Stimulated activated CD4-positive, alpha-beta T cell treated with anti-CD3 and anti-CD28 coated beads, Interleukin-1b, Interleukin-23, amount 100 ng/mL, for 24 hours (primary cell): ENCODE measurements at places on chromosomes 12 and 14.
A peak's percentile ranks its signal among the peaks of the same experiment; 100 is the strongest.

GRCh38 chr14:61562321-61563161 lies 132.8 kb upstream of the HIF1A start:
- no peak for DNase-seq

GRCh38 chr12:110966081-110966760 lies 45.8 kb upstream of the MYL2 start:
- no peak for DNase-seq

DNA sequence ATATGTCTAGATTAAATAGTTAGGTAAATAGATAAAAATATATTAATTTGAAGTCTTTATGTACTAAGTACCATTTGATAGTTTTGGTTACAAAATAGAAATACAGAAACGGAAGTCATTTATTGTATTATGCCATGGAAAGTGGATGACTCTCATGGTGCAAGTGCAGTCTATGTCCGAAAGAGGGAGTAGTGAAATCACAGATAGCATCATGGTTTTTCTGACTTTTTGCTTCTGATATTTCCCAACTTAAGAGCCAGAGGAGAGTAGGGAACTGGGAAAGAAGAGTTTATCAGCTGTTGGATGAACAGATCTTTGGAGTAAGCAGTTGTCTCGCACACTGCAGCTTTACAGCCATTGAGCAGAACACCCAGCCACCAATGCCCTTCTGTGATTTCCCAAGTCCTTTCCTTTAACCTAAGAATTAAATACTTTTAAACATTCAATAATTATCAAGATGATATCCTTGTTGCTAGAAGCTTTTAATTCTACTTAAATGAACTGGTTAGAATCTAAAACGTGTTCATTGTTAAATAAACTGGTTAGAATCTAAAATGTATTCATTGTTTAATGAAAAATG lies 18.4 kb upstream of the SRGAP1 start:
- no peak for DNase-seq

GRCh38 chr12:97131220-97131981 lies 224.3 kb downstream of the NEDD1 start:
- no peak for DNase-seq

GRCh38 chr12:14850929-14851663 lies 7.8 kb upstream of the ART4 start:
- DNase-seq = no peak

DNA sequence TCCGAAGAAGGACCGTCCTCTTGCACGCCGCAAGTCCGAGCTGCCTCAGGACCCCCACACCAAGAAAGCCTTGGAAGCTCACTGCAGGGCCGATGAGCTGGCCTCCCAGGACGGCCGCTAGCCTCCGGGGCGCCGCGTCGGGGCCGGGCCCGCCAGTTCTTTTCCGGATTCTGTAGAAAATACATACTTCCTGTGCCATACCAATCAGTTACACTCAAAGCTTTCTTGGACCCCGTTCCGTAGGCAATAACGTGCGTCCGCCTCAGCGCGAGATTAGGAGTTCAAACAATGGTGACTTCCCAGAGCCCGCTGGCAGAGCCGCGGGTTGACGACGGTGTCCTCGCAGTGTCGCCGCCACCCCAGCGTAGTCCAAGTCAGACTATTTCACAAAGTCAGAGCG lies 39.2 kb upstream of the DYNC1H1 start:
- no peak for DNase-seq

DNA sequence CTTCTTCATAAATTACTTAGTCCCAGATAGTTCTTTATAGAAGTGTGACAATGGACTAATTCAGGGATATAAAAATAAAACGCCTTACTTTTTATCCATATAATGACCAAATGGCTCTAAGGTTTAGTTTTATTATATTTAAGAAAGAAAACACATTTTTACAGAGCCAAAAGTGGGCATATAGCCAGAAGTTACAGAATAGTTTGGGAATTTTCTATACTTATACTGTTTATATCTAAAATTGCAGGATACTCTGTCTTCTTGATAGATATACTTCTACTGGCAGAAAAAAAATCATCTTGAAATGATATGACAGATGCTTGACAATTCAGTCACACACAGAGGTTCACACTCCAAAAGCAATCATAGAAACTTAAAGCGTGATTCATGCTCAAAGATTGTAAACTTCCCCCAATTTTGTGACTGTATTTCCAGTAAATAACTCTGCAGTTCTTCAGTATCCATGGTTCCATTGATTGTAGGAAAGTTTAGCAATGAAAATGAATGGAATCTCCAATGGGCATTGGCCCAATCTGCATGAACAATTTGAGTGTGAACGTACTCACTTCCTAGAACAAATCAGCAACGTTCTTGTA lies 307.8 kb downstream of the NOVA1 start:
- no peak for DNase-seq

DNA sequence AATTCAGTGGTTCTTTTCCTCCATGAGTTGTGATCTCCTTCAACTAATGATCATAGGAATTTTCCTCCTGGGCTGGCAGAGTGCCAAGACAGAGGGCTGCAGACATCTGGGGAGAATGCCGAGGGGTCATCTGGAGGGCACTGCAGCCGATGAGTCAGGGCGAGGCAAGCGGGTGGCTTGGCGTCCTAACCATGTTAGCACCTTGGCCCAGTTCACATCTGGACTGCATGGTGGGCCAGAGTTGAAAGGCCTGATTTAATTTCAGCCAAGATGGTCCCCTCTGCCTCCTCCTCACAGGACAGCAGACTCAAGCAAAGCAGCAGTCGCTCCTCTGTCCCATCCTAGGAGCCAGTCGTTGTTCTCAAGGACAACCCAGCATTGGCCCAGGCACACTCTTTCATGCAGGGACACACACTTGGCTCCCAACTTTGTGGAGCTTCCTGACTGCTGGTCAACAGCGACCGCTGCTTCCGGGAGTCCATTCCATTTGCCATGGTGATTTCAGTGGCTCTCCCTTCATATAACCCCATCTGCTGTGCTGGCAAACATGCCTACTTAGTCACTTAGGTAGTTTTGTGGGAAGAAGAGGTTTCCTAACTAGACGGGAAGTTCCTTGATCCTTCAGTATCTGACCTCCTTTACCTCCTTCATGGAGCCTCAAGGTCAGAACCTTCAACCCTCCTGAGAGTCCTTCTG lies 161.8 kb downstream of the TTC8 start:
- DNase-seq = no peak

DNA sequence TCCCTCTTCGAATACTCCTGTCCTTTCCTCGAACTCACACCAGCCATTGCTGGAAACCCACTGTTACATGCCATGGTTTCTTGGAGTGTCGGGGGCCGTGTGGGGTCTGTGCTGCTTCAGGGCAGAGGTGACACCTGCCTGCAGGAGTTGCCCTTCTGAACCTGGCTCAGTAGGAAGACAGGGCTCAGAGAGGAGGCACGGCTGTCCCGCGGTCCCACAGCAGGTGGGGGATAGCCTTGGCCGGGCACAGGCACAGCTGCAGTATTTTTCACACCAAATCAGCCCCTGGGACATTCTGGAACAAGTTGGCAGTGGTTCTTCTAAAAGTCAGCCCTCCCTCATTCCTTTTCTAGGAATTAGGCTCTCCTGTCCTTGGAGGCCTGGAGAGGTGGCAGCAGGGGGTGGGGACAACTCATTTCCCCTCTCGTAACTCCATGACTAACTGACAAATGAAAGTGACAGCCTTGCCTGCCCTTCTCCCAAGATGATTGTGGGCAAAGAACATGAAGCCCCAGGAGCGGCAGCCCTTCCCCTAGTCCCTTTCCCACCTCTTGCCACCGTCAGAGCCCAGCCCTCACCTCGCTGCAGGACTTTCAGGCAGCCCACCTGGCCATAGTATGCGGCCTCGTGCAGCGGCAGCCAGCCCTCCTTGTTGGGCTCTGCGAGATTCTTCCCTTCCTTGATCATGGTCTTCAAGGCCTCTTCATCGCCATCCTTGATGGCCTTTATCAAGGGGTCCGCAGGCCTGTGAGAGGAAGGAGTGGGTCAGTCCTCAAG lies 22.4 kb downstream of the ASB2 start:
- DNase-seq = no peak

- peak; percentile 10 for DNase-seq
These were observed 224.3 kb downstream of the SLC41A2 start for GRCh38 chr12:104733717-104734175.

DNA sequence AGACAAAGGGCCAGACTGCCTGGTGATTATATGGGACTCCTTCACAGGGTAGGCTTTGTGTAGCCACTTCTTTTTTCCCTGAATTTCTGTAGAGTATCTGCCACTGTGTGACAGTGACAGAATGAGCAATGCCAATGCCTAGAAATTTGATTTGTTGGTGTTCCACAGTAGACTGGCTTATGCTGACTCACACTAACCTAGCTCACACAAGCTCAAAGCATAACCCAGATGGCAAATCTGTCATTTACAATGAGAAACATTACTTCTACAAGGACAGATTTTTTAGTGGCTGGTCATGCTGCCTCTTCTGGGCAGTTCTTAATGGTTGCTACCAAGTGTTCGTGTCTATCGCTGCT lies 15.9 kb downstream of the CFAP251 start:
- DNase-seq = no peak

GRCh38 chr12:4268329-4269181 lies 5.0 kb upstream of the CCND2 start:
- DNase-seq = no peak

DNA sequence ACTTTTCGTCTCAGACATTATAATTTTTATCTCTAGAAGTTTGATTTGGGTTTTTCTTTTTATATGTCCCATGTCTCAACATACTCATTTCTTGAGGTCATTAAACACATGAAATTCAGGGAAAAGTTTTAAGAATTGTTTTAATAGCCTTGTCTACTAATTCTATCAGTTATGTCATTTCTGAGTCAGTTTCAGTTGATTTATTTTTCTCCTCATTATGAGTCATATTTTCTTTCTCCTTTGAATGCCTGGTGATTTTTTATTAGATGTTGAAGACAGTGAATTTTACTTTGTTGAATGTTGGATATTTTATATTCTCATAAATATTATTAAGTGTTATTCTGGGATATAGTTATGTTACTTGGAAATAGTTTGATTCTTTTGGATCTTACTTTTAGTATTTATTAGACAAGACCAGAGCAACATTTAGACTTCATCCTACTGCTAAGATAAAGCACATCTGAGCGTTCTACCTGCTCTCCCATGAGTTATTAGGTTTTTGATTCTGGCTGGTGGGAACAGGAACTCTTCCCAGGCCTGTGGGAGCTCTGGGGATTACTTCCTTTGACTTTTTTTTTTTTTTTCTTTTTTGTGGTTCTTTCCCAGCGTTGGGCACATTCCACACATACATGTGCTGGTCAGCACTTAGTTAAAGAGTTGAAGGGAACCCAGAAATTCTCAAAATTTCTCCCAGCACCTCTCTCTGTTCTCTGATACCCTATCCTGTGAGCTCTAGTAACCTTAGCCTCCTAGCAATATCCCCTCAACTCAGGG lies 1157.7 kb downstream of the BCL11B start:
- DNase-seq = no peak

DNA sequence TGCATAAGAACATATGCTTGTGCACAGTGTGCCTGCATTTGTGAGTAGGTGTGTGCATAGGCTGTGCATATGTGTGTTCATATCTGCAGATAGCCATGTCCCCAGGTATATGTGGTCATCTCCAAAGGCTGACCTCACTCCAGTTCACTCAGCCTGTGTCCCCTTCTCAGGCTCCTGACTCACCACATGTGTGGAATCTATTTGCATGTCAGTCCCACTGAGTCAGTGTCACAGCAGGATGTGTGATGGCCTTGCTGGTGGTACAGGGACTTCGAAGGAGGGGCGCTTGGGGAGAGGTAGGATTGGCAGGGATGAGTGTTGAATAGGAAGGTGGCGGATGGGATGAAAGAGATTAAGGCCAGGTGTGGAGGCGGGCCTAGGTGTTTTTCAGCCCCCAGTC lies 35.5 kb downstream of the KRT80 start:
- no peak for DNase-seq

DNA sequence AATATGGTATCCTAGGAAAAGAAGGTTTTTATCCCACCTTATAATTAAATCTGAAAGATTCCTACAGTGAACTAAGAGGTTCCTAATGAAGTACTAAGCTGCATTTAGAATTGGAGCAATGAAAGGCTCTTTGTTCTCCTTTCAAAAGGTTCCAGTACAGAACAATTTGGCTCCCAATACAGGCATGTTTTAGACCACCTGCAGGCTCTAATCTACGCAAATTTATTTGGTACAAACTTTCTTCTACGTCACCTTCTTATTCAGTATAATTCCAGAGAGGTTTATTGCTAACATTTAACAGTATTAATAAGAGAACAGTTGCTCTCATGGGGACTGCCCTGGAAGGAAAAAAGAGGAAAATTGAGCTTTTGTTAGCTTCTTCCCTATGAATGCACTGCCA lies 37.6 kb upstream of the SLCO1C1 start:
- no peak for DNase-seq

DNA sequence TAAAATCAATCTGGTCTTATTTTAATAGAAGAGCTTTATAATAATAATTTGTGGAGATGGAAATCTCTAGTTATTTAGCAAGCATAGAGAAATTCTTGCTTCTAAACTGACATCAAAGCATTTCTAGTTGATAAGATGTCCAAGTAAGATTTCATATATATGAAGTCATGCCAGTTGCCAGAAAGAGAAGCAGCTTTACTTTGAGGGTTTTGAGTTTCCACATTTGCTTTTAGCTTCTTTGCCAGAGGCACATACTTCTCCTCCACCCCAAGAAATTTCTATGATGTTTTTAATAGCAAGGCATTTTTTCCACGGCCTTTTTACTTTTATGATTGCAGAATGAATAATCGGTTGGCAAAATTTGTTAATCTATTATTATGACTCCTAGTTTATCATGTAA lies 24.2 kb upstream of the YAF2 start:
- DNase-seq = no peak

DNA sequence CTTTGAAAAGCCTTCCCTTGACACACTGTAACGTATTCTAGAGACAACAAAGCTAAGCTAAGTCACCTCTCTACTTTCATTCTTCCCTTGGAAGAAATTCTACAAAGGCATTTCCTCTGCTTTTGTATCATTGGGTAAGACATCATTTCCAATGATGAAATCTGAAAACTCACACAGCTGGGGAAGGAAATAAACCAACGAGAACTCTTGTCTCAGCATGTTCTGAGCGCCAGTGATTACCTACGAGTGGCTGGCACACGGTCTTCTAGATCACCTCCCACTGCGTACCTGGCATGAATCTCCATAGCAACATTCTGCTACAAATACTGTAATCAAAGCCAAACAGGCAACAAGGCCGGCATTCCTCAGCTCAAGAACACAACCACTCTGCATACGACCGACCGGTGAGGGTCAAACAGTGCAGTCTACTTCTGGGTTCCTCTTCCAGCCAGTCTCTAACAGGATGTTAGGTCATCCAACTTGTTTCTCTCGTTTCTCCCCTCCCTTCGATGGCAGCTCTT lies 7.6 kb downstream of the VPS37B start:
- no peak for DNase-seq

DNA sequence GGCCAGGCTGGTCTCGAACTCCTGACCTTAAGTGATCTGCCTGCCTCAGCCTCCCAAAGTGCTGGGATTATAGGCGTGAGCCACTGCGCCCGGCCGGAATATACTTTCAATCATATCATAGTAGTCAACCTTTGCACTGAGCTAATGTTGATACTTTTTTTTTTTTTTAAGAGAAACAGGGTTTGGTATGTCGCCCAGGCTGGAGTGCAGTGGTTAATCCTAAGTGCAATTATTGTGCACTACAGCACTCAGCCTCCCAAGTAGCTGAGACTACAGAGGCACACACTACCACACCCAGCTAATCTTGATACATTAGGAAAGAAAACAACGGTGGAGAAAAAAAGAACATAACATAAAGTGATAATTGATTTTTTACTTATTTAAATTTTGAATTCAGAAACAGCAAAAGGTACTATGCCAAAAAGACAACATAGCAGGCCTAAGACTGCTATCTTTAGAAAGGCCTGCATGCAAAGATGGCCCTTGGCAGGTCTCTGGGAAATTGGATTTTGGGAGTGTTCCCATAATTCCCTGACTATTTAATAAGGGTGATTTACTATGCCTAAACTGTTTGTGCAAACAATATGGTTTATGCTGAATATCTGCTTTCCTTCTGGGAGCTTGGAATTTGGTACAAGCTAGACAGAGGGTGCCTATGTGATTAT lies 15.5 kb downstream of the BTBD7 start:
- DNase-seq = no peak
